ENCODE measurements at places on chromosomes 3 and 15.
A peak's percentile ranks its signal among the peaks of the same experiment; 100 is the strongest.

- peak; percentile 65 for DNase-seq
Measured at GRCh38 chr15:39454189-39454986, 126.5 kb upstream of the THBS1 start.

- DNase-seq = no peak
Measured at GRCh38 chr3:8882642-8883041, 80.6 kb downstream of the RAD18 start.

- no peak for DNase-seq
Measured at GRCh38 chr3:163185721-163186350, 1689.2 kb downstream of the OTOL1 start.

GRCh38 chr3:194367992-194368841, 1.3 kb downstream of the LRRC15 start:
- DNase-seq = no peak
